ENCODE measurements at places on chromosomes 2 and 18.
A peak's percentile ranks its signal among the peaks of the same experiment; 100 is the strongest.

DNA sequence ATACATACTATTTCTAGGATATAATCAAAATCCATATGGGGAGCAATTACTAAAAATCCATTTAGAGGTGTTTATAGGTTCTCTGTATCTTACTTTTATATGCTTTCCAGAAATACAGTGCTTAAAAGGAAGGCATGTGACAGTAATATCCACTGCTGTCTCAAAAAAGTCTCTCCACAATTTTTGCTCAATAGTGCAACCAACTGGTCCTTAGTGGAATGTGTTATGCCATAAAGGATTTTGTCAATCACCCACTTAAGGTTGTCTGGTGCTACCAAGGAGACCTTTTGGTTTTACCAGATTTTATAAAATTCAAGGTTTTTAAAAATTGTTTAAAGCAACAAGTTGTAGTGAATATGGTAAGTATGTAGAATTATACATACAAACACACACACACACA is 328.5 kb upstream of the DSEL start:
- DNase-seq, result no peak

DNA sequence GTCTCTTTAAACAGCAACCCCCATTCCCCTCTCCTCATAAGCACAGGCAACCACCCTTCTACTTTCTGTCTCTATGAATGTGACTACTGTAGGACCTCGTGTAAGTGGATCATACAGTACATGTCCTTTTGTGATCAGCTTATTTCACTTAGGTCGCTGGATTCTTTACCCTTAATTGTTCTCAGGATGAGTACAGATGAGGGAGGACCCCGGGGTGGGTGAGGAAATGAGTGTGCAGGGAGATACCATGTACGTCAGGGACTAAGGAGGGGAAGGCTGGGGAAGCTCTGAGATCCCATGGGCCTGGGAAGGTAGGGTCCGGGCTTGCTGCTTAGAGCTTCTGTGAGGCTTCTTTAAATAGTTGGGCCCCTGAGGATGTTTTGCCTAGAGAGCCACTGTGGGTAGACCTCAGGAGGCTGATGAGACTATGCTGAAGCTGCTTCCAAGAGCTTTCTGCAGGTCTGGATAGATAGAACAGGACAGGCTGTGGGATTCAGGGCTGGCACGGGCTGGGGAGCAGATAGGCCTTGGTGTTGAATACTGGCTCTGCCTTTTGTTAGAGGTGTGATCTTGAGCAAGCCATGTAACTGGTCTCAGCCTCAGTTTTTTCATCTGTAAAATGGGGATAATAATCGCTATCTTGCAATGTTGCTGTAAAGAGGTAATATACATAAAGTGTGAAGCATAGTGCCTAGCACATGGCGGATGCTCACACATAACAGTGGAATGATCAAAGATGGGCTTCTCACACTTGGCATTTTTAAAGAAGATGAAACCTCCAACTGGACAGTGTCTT is 155.3 kb downstream of the PRKCE start:
- DNase-seq, result no peak

- DNase-seq, result no peak
Measured at GRCh38 chr2:239704737-239705136, 303.9 kb upstream of the HDAC4 start.

- peak; percentile 22 for DNase-seq
Measured at GRCh38 chr2:179410552-179411356, 146.1 kb upstream of the SESTD1 start.

DNA sequence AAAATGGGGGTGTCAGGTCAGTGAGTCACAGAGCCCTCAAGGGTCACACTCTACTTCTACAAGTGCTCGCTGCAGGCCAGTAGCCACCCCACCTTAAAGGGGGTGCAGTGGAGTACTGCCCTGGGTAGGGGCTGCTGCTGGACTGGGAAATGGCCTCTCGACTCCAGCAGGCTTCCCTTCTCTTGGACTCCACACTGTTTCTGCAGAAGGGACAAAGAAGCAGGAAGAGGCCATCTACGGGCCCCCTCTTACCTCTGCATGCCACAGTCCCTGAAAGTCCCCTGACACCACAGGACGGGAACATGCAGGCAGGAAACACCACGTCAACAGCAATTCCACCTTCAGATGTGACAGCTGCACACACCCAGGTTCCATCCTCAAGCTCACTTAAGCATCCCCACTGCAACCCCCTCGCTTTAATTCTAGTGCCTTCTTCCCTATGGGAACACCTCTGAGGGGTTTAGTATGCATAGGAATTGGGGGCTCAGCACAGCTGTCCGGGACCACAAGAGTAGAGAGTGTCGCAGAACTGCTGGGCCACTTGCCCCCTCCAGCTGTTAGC is 22.3 kb downstream of the SNED1 start:
- DNase-seq, result no peak

GRCh38 chr2:75577280-75577679 is 16.5 kb upstream of the EVA1A start:
- DNase-seq, result no peak
